RCC 7860 (cell line): ENCODE measurements at places on chromosomes 13 and 19.

DNA sequence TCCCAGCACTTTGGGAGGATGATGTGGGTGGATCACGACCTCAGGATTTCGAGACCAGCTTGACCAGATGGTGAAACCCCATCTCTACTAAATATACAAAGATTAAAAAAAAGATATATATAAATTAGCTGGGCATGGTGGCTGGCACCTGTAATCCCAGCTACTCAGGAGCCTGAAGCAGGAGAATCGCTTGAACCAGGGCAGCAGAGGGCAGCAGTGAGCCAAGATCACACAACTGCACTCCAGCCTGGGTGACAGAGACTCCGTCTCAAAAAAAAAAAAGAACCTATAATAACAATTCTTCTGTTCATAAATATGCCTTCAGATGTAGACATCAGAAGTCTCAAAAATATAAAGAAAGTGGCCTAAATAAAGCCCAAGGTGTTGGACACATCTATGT lies 7.6 kb downstream of the ZNF737 start:
- DNase-seq, result no peak

DNA sequence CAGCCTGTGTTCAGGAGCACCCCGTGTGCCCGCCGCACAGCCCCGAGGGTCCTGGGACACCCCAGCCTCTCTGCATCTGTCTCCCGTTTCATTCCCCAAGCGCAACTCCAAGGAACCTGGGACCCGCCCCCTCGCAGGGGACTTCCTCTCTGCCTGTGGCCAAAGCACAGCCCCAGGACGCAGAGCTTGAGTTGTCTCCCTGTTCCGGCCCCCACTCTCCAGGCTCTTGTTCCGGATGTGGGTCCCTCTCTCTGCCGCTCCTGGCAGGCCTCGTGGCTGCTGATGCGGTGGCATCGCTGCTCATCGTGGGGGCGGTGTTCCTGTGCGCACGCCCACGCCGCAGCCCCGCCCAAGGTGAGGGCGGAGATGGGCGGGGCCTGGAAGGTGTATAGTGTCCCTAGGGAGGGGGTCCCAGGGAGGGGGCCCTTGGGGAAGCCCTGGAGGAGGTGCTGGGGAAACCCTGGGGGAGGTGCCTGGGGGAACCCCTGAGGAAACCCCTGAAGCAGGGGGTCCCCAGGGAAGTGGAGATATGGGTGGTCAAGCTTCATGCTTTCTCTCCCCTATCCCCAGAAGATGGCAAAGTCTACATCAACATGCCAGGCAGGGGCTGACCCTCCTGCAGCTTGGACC lies 1.3 kb downstream of the HCST start:
- DNase-seq, result peak; percentile 69

- peak; percentile 68 for DNase-seq
Measured at GRCh38 chr19:17260842-17261325, 3.7 kb downstream of the USHBP1 start.

DNA sequence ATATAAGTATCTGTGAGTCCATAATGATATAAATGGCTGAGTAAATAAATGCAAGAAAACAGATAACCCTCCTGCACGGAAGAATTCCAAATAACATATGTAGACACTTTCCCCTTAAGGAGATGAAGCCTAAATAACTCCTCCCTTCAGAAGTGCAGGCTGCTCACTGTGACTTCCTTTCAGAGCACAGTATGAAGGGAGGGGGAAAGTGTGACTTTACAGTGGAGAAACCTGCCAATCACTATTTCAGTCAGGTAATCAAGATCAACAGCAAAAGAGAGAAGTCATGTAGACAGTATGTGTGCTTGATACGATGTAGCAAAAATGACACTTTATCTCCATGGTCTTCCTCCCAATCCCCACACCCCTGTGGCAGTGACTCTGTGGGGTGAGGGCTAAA lies 7.1 kb downstream of the GGACT start:
- no peak for DNase-seq

DNA sequence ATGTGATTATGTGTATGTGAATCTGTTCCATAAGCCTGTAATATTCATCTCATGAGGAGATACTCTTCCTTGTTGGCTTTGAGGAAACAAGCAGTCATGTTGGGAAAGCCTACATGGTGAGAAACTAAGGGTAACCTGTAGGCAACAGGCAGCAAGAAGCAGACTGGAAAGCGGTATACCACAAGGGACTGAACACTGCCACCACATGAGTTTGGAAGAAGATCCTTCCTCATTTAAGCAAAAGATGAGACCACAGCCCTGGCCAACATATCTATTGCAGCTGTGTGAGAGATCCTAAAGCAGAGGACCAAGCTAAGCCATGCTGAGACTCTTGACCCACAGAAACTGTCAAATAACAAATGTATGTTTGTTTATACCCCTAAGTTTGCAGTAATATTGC lies 134.8 kb downstream of the B3GLCT start:
- no peak for DNase-seq

DNA sequence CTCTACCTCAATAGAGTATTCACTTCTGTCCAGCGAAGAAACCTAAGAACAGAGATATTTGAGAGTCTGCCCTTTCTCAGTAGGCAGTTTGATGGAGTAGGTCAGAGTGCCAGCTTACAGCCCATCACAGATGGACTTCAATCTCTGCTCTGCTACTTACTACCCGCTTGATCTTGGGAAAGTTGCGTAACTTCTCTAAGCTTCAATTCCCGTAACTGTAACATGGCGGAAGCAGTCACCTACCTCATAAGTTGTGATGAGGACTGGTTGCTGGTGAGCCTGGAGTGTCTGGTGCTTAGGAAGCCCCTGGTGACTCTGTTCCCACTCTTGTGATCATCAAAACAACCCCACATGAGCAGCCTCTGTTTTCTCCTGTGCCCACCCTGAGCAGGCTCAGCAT lies 31.0 kb downstream of the AMER2 start:
- DNase-seq, result no peak

- no peak for DNase-seq
Measured at GRCh38 chr13:59459972-59460371, 703.8 kb downstream of the DIAPH3 start.

- peak; percentile 54 for DNase-seq
Measured at GRCh38 chr13:98997738-98998641, 20.1 kb upstream of the DOCK9 start.

GRCh38 chr19:48918801-48919247 lies 14.7 kb upstream of the DHDH start:
- DNase-seq, result no peak

- DNase-seq, result no peak
Measured at GRCh38 chr19:13985771-13986347, 20.3 kb downstream of the RFX1 start.

DNA sequence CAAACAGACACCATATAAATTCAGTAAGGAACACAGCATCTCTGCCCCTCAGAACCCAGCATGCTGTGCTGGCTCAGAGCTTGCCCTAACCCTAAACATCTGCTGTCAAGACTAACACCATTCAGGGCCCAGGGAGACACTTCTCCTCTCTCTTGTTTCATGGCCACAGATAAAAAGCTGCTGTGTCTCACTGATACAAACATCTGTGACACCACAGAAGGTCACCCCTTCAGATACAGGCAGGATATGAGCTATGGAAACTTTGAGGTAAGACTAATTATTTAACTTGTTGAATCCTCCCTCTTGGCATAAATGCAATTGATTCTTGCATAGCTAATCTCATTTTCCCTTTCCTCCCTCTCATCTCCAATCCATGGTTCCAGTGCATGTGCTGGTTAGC lies 61.6 kb upstream of the GPR12 start:
- DNase-seq, result no peak

DNA sequence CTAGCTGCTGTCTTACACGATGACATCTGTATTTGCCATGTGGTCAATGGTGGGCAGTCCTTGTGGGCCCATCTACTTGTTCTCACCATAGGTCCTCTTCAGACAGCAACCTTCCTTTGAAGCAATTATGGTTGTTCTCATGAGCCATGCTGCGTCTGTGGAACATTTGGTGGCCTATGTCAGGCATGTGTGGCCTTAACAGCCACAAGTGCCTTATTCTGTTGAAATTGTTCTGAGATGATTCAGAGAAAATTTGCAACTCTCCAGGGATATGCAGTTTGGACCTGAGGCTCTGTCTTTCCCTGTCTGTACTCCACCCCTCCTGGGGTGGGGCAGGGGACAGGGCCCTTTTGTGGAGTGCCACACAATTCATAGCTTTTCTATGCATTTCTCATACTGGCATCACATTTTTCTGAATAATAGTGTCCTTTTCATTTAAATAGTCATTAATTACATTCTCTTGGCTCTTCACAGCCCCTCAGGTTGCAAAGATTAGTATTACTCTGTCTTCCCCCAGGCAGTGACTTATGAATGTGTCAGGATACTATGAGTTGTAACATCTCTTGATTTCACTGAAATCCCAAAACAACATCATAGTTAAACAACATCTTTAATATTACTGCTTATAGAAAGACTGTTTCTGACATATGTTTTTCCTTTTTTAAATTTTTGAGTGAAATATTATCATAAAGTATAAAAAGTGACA lies 102.1 kb downstream of the ITGBL1 start:
- no peak for DNase-seq

- DNase-seq, result no peak
Measured at GRCh38 chr19:52007451-52007805, 583 bp downstream of the ZNF615 start.

GRCh38 chr19:19900139-19900728 lies 512 bp upstream of the ZNF93 start:
- peak; percentile 57 for DNase-seq

GRCh38 chr13:101451641-101452040 lies 834 bp upstream of the ITGBL1 start:
- no peak for DNase-seq

DNA sequence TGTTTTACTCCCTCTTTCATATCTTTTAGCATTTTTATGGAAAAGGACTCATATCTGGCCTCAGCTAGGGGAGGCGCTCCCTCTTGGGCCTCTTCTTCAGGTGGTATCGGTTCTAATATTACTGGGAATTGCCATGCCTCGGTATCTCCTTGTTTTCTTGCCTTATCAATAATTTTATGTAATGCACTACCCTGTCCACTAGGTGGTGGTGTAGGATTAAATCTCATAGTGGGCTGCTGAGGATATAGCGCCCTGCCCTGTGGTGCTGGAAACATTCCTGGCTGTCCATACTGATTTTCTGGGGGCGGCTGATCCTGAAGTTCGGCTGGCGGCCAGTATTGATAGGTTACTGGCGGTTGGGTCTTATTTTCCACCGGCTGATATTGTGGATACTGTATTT lies 35.8 kb downstream of the ZNF420 start:
- DNase-seq, result no peak

- no peak for DNase-seq
Measured at GRCh38 chr19:33194886-33195644, 935 bp downstream of the LRP3 start.

DNA sequence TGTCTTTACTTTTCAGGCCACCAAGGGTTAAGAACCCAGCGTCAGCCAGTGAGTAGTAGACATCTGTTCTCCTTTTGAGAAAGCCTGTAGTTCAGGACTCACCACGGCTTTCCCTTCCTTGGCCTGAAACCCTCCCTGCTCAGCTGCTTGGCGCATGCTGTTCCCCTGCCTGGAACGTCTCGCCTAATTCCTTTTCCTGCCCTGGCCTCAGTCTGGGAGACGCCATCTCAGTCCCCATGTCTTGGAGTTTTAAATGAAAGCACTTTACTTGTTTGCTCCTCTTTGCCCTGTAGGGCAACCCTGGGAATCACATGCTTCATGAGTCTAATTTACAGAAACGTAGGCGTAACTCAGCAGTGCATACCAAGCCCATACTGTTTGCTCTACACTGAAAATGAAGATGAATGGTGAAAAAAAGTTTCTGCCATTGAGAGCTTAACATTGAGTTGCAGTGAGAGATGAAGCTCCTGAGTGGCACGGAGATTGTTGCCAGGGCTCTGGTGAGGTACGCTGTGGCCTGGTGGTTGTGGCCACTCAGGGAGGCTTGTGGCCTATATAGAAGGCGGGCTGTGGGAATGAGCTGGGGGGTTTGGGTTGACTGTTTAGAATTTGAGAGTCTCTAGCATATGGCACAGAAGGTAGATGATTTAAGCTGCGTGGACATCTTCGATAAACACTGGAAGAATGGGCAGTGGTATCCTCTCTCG lies 52.8 kb downstream of the GATAD2A start:
- DNase-seq, result no peak

DNA sequence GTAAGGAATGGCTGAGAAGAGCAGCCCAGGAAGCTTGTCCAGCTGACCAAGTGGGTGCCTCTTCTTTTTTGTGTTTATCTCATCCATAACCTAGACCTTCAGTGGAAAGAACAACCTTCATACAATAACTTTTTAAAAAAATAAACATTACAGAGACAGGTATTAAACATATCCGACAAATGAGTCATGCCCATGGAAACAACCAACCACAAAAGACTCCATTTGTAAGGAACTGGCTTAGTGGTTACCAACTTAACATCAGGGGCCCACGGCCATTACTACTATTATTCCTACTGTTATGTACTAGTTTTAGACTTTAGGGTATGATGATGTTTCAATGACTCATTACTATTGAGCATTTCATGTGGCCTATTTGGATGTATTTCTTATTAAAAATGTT lies 191.7 kb upstream of the SERP2 start:
- no peak for DNase-seq

GRCh38 chr13:86710896-86711295 lies 911.7 kb upstream of the SLITRK6 start:
- DNase-seq, result no peak

DNA sequence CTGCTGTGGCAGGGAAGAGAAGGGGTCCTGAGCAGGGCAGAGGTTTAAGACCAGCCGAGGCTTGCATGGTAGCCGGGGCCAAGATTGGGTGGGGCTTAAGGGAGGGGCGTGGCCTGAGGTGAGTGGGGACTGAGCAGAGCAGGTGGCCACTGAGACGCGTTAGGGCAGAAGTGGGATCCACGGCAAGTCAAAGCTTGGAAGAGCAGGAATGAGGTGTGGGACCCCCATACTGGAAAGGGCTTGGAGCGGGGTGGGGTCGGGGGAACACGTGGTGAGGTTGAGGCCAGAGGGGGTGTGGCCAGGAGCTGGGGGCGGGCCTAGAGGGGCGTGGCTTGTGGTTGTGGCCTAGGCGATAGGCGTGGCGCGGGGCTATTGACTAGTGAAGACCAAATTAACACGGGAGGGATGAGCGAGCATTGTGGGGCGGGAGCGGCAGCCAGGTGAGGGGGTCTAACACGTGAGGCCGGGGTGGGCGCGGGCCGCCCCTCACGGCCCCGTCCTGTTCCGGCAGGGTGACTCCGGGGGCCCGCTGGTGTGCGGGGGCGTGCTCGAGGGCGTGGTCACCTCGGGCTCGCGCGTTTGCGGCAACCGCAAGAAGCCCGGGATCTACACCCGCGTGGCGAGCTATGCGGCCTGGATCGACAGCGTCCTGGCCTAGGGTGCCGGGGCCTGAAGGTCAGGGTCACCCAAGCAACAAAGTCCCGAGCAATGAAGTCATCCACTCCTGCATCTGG lies 3.3 kb downstream of the CFD start:
- no peak for DNase-seq

- DNase-seq, result no peak
Measured at GRCh38 chr19:56112313-56112709, 8.8 kb downstream of the ZNF787 start.

DNA sequence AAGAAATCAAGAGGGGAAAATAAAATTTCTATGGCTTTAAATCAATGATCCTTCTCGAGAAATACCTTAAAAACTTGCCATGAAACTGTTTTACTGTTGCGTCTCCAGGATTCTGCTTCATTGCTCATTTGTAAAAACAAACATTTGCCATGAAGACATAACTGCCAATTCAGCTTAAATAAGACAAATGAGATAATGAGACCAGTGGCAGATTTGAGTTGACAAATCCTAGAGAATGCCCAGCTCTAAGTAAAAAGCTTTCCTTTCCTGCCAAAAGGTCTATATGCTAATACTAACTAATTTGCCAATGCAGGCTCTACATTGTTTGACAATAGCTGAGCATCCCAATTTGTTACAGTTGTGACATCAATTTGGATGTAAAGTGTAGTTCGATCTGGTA lies 400.5 kb upstream of the PCDH9 start:
- DNase-seq, result no peak
